Vein endothelial cell (primary cell): ENCODE measurements at places on chromosomes 3 and 15. TPM values are rescaled to one million over a fixed set of nuclear protein-coding genes. Genes with fewer than 3 reads are reported as not detected.

Gene RAB8B
- total RNA-seq = 67.0 and 75.5 TPM in 2 replicates

Gene NANOGP8
- 0.38 TPM in 1 of 2 replicates, not detected in the other for total RNA-seq

Gene RGMA
- total RNA-seq = 0.10 TPM in 1 of 2 replicates, not detected in the other

Gene P2RY13
- total RNA-seq = not detected in 2 replicates

Gene UROC1
- not detected in 2 replicates for total RNA-seq

Gene TNFSF10
- total RNA-seq = 36.4 and 55.9 TPM in 2 replicates

Gene TGM4
- total RNA-seq = 0.10 and 0.33 TPM in 2 replicates

Gene PLA1A
- 0.96 and 1.3 TPM in 2 replicates for total RNA-seq

Gene CLSTN2
- total RNA-seq = under 0.01 and 0.65 TPM in 2 replicates

Gene MNS1
- total RNA-seq = 0.48 and 0.65 TPM in 2 replicates
